Brain (organoid and tissue), 16 donors: ENCODE measurements at places on chromosomes 2 and 18.

DNA sequence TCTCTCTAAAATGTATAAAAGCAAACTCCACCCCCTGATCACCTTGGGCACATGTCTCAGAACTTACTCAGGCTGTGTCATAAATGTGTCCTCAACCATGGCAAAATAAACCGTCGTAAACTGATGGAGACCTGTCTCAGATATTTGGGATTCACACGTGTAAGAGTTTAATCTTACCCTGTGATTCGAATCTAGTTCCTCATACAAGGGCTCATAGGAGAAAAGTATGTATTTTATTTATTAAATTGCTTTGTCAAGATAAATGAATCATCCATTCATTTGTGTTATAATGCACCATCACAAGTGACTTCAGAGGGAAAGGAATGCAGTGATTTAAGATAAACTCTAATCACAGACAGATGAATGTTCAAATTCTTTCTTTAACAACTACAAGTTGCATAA, 712.5 kb upstream of the LRATD1 start:
- DNase-seq, result no peak

DNA sequence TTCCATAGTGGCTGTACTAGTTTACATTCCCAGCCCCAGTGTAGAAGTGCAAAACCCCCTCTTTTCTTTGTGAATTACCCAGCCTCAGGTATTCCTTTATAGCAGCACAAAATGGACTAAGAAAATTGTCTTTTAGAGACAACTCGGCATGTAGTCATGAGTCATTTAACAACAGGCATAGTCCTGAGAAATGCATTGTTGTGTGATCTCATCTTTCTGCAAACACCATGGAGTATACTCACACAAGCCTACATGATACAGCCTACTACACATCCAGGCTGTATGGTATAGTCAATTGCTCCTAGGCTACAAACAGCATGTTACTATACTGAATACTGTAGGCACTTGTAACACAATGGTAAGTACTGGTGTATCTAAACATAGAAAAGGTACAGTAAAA, 44.4 kb upstream of the MBP start:
- no peak for DNase-seq

DNA sequence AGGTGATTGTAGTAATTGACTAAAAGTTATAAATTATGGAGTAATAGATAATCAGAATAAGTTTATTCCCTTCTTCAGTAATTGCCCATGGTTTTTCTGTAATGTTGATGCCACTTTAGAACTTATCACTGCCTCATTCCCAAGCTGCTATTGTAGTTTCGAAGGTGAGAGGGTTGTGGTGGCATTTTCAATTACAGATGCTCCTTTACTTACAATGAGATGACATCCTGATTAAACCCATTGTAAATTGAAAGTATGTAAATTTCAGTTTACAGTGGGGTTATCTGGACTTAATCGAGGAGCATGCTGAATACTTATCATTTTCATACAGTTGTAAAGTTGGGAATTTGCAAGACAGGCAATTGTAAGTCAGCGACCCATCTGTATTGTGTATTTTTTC, 2.9 kb downstream of the NDUFV2 start:
- DNase-seq, result no peak

GRCh38 chr2:188450732-188451483, 159.2 kb downstream of the GULP1 start:
- DNase-seq, result no peak

GRCh38 chr2:219969508-219969907, 342.1 kb downstream of the SLC4A3 start:
- no peak for DNase-seq

DNA sequence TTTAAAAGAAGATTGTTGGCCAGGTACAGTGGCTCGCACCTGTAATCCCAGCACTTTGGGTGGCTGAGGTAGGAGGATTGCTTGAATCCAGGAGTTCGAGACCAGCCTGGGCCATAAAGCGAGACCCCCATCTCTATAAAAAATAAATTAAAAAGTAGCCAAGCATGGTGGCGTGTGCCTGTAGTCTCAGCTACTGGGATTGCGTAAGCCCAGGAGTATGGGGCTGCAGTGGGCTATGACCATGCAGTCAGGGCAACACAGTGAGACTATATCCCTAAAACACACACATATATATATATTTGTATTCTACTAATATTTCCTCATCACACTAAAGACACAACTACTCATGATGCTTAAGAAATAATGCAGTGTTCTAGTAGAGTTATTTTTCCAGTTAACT, 7.1 kb downstream of the HDHD2 start:
- no peak for DNase-seq

- no peak for DNase-seq
These were observed 123.3 kb downstream of the FHOD3 start for GRCh38 chr18:36420826-36421225.

- DNase-seq, result no peak
These were observed 666.1 kb downstream of the BCL11A start for GRCh38 chr2:59887366-59887765.

GRCh38 chr2:122368576-122369243, 613.3 kb downstream of the TSN start:
- no peak for DNase-seq

- no peak for DNase-seq
These were observed 19.1 kb downstream of the TRAK2 start for GRCh38 chr2:201432038-201432620.

GRCh38 chr2:202848813-202849212, 22.8 kb downstream of the ICA1L start:
- DNase-seq, result no peak

- DNase-seq, result no peak
These were observed 7.8 kb downstream of the MTHFD2 start for GRCh38 chr2:74206180-74206688.

DNA sequence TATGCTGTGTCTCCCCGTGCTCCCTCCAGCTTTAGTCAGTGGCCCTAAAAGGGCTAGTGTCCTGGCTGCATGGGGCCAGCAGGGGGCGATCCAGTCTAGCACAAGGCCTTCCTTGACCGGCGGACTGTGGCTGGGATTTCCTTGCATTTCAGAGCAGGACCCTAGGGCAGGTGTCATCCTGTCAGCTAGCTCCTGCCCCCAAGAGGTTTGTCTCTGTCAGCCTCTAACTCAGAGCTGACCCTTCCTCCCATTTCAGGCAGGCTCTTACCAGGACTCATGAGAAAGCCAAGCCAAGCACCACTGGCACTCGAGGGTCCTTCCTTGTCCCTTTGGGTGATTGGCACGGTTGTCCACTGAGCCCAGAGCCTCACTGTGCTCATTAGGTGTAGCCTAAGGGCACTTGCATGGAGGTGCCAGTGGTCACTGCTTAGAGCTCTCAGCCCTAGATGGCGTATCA, 140.3 kb downstream of the RPIA start:
- no peak for DNase-seq

GRCh38 chr18:45521777-45522176, 93.5 kb upstream of the SLC14A2 start:
- DNase-seq, result no peak

GRCh38 chr2:43132683-43133301, 93.6 kb downstream of the ZFP36L2 start:
- DNase-seq, result no peak

GRCh38 chr2:200194746-200195145, 111.7 kb upstream of the SPATS2L start:
- DNase-seq, result no peak

- no peak for DNase-seq
These were observed 112.2 kb downstream of the GALNT3 start for GRCh38 chr2:165681841-165682240.

DNA sequence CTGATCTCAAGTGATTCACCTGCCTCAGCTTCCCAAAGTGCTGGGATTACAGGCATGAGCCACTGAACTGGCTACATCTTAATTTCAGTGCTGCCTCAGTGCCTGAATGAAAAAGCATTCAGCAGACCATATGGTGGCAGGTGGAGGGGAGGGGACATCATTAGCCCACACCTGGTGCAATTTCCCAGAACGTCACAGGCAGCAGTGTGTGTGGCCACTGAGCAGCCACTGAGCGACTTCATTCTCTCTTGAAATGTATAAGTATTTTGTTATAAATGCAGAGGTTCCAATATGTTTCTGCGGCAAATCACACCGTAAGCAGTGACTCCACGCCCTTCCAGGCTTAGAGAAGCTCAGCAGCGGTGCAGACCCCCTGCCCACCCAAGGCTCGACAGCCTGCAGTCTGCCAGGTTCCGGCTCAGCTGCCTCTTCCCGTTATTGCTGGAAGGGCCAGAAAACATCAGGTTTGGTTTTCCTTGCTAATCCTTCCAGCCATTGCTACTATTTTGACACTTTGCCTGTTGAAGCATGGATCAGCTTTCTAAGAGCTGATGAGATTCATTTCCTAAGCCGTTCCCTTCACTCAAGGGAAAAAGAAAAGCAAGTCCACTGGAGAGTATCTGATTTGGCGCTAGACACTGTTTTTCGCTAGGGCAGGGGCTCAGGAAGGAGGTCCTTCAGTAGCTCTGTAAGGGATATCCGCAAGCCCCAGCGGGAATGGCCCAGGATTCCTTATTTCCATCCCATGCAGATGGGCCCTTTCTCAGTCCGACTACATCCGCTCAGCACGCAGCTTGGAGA, 250.7 kb downstream of the VAPA start:
- peak; percentile 67 for DNase-seq

- peak; percentile 46 for DNase-seq
These were observed 69.1 kb downstream of the NCAPH start for GRCh38 chr2:96404446-96405373.

GRCh38 chr2:234091432-234091879, 41.0 kb downstream of the SPP2 start:
- DNase-seq, result peak; percentile 63

DNA sequence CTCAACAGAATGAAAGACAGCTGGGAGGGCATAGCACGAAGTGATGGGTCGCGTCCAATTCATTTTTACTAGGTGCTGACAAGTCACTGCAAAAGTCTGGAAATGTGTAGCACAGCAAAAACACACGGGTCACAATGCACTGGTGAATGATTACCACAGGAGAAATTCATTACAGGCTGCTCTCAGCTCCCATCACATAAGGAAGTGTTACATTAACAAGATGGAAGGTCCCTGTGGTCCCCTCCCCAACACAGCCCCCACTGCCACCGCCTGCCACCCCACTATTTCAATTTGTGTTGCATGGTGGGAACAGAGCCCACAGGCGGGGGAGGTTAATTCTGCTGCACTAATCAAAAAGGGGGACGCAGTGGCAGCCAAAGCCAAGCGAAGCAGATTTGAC, 122.8 kb downstream of the NRP2 start:
- no peak for DNase-seq

GRCh38 chr18:23250893-23251656, 115.8 kb downstream of the CABLES1 start:
- DNase-seq, result no peak

DNA sequence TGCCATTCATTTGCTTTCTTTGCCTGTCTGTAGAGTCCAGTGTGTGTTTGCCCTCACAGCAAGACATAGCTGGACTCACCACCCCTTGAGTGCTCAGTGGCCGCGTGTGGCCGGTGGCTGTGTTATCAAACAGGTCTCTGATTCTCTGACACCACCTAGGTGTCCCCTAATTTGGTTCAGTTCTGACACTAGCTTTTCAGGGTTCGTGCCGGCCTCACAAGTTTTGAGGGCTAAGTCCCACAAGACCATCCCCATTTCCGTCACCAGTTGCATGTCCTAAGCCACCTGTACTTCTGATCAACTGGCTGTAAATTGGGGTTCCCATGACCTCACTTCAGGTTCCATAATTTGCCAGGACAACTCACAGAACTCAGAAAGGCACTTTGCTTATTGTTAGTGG, 23.5 kb downstream of the NCK2 start:
- DNase-seq, result no peak

DNA sequence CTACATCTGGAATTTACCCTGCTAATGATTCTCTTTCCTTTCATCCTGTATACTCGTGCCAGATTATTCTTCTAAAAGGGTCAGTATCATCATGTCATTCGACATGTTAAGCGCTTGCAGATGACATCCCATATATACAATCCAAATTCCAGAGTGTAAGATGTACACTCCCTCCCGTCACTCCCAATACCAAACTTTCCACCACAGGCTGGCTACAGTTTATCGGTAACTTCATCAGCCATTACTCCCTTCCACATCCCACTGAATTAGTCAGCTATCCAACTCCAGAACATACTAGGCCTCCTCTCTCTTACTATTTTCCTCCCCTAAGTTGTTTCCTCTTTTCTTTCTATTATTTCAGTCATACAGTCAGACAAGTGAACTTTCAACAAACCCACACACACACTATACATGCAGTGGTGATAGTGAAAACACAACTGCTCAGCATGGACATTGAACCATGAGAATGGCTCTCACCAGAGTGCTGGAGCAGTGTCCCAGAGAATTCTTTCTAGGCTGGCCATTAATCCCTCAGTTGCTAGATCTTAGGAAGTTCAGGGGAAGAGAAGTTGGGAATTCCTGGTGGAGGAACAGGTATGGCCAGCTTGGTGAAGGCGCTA, 10.6 kb upstream of the NMI start:
- DNase-seq, result no peak

- no peak for DNase-seq
These were observed 29.3 kb downstream of the UPP2 start for GRCh38 chr2:158130832-158131473.

GRCh38 chr2:128310094-128310716, 8.5 kb downstream of the HS6ST1 start:
- DNase-seq, result no peak

- peak; percentile 69 for DNase-seq
These were observed 524.2 kb upstream of the TCF4 start for GRCh38 chr18:56112013-56112749.

DNA sequence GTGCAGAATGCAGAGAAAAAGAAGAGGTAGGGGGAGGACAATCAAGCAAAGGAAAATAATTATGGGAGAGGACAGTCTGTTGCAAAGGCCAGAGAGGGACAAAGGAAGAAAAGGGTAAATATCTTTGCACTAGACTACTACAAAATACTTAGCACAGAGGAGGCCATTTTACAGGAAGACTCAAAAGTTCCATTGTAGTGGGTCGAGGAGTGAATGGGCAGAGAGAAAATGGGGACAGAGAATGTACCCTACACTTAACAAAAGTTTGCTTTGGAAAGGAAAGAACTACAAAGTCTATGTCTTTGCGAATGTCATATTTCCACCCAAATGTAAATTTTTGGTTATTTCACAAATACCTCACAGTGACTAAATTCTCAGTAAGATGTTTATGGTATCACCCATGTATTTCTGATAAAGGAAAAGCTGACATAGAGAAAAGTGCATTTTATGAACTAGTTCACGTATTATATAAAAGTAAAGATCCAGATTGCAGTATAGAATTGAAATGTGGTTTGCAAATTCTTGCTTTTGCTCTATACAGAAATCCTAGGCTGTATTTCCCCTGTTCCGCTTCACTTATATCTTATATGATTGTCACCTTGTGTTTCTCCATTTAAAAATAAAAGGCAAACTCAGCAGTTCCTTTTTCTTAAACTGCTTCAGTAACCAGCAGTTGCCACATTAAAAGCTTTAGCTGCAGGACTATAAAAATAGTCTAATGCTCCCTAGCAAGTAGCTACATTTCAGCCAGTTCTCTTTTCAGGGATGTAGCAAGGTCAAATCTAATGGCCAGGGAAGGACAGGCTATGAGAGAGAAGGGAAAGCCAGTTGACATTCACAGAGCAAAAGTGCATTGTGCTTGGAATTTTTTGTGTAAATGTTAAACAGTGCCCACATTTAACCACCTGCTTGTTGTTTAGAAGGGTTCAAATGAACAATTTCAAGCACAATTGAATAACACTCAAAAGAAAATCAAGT, 79.7 kb upstream of the CYTIP start:
- peak; percentile 23 for DNase-seq
